ENCODE measurements at places on chromosomes 6 and 20. TPM values are rescaled to one million over a fixed set of nuclear protein-coding genes. Genes with fewer than 3 reads are reported as not detected.

Gene TMC2
- total RNA-seq, result not detected

Gene TNXB
- total RNA-seq, result 52.5 TPM

Gene PDE7B
- 0.26 TPM for total RNA-seq

Gene ZNF334
- total RNA-seq, result 0.47 TPM

Gene SLC13A3
- 6.2 TPM for total RNA-seq

Gene MYT1
- not detected for total RNA-seq

Gene PGC
- not detected for total RNA-seq

Gene MOCS1
- total RNA-seq, result 12.1 TPM

Gene NKX2-4
- total RNA-seq, result not detected

Gene FLRT3
- 10.1 TPM for total RNA-seq

Gene MYLK2
- not detected for total RNA-seq

- DNase-seq, result no peak
These were observed 254.7 kb downstream of the FARS2 start for GRCh38 chr6:5516036-5516435.

DNA sequence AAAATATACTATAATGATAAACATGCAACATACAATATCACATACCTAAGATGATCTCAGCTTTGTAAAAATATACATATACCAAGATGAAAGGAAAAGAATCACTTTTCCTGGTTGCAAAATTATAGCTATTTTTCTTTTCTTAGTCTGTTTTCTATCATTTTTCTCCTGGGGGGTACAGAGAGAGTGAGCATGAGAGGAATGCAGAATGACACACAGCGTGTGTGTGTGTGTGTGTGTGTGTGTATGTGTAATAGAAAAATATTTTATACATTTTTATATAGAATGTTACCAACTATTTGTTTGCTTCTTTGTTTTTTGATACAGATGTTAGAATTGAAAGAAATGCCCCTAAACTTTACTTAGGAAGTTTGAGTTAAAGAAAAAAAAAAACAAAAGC is 64.3 kb downstream of the FAM83B start:
- DNase-seq, result no peak

DNA sequence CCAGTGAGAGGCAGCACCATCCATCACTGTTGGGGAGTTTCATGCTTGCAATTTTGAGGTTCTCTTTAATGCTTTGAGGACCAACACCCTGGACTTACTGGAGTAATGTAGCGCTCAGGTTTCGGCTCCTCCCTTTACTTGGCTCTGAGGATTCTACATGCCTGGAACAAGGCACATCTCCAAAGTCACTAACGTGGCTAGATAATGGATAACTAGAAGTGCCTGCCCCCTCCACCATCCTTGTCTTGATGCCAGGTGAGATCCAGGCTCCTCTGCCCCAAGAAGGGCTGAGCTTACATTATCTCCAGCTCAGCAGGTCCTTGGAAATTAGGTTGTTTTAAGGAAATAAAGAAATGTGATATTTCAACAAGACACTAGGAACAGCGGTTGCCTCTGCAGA is 75.5 kb upstream of the ZNFX1 start:
- no peak for DNase-seq

DNA sequence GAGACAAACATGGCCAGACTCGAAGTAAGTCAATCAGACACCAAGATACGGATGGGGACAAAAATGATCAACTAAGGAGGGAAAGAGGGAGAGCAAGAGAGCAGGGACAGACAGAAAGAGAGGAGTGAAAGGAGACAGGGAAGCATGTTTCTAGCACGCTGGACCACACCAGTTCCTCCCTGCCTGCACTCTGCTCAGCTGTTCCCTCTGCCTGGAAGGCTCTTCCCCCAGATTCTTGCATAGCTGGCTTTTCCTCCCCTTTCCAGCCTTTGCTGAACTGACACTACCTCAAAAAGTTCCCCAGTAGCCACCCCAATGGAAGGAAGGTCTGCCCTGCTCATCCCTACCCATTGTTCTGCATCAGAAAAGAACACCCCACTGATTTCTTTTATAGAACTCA is 185.9 kb downstream of the MAFB start:
- DNase-seq, result no peak

- peak; percentile 90 for DNase-seq
These were observed at the start of gene CCN2 for GRCh38 chr6:131950767-131951575. CCN2 (minus strand) TSS chr6:131951372; CDS start chr6:131951172, 200 bp downstream.

DNA sequence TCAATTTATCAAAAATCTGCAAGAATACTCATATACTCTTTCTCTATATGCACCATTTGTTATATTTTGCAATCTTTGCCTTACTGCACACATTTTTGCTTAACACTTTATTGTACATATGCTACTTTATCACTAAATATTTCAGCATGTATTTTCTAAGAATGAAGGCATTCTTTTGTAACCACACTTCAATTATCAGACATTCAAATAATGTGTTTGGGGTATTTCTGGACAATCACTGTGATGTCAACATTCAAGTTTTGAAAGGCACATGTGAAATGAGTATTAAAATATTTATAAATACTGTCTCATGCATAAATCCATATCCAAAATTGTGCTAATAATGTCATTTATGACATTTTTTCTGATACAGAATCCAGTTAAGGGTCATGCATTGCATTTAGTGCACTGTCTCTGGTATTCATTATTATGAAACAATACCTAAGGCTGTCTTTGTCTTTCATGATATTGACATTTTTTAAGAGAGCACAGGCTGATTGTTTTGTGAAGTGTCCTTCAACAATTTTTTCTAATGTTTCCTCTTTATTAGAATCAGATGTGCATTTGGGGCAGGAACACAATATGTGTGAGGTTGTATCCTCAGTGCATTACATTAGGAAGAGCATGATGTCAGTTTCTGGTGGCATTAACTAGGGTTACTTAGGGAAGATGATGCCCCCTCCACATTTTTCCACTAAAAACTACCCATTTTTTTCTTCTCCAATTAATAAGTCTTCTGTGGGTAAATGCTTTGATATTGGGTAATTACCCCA is 105.7 kb downstream of the MTFR2 start:
- no peak for DNase-seq

DNA sequence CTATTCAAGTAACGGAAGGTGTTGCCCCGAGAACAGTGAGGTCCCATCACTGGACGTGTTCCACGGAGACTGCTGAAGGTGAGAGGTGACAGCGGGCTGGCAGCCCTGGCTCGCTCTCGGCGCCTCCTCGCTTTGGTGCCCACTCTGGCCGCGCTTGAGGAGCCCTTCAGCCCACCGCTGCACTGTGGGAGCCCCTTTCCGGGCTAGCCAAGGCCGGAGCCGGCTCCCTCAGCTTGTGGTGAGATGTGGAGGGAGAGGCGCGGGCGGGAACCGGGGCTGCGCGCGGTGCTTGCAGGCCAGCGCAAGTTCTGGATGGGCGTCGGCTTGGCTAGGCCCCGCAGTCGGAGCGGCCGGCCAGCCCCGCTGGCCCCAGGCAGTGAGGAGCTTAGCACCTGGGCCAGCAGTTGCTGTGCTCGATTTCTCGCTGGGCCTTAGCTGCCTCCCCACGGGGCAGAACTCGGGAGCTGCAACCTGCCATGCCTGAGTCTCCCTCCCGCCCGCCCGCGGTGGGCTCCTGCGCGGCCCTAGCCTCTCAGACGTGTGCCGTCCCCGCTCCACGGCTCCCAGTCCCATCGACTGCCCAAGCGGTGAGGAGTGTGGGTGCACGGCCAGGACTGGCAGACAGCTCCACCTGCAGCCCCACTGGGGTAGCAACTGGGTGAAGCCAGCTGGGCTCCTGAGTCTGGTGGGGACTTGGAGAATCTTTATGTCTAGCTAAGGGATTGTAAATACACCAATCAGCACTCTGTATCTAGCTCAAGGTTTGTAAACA is 77.6 kb downstream of the RNF182 start:
- DNase-seq, result no peak

- DNase-seq, result no peak
These were observed 47.4 kb downstream of the COL21A1 start for GRCh38 chr6:56199956-56200355.

DNA sequence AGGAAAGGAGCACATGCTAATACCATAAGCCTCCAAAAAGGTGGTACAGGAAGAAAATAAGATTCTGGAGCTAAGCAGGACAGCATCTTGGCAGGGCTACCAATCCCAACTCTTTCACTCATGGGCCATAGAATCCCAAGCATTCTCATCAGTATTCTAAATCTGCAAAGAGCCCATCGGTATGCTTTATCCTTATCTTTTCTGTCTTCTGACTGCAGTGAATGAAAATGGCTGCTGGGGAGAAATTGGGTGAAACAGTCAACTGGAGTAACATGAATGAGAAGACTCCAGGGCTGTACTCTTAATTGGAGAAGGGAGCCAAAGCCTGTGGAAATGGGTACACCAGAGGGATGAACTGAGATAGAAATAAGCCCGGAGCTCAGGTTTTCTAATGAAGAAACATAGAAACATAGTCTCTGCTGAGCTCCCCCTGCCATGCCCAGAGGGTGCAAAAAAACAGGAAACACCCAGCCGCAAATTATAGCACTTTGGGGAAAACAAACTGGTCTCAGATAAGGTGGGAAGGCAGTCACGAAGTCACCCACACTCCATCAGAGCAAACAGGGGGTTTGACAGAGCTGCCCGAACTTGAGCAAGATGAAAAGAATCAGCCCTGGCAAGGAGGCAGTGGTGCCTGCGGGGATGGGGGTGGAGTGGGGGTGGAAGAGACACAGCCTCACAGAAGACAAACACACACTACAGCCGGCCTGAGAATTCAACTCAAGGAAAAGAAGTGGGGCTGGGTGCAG is 35.4 kb upstream of the E2F3 start:
- DNase-seq, result no peak

DNA sequence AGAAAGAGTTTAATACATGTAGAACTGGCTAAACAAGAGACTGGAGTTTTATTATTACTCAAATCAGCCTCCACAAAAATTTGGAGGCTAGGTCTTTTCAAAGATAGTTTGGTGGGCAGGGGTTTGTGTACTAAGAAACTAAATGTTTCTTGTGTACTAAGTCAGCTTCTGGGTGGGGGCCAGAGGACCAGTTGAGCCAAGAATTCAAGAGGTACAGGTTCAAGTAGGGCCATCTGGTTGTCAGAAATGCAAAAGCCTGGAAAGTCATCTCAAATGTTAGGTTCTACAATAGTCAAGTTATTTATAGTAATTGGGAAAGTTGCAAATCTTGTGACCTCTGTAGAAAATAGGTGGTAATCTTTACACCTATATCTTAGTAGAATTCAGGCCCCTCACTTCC is 51.7 kb downstream of the CEP43 start:
- no peak for DNase-seq

DNA sequence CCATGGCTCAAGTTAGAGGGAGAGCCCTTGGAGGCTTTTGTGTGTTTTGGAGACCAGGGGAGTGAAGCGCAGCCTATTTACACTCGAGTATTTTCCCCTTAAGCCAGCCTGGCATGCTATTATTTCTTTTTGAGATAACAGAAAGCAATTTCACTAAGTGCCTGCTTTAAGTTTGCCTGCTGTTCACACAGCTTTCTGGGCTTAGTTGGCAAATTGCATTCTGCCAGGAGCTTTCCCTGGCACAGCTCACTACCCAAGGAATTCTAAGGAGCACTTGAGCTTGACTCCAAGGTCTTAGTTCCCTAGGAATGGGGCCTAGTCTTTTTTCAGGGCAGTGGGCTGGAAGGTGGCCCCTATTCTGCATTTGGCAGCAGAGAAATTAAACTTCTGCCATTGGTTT is 19.0 kb upstream of the ASXL1 start:
- no peak for DNase-seq

DNA sequence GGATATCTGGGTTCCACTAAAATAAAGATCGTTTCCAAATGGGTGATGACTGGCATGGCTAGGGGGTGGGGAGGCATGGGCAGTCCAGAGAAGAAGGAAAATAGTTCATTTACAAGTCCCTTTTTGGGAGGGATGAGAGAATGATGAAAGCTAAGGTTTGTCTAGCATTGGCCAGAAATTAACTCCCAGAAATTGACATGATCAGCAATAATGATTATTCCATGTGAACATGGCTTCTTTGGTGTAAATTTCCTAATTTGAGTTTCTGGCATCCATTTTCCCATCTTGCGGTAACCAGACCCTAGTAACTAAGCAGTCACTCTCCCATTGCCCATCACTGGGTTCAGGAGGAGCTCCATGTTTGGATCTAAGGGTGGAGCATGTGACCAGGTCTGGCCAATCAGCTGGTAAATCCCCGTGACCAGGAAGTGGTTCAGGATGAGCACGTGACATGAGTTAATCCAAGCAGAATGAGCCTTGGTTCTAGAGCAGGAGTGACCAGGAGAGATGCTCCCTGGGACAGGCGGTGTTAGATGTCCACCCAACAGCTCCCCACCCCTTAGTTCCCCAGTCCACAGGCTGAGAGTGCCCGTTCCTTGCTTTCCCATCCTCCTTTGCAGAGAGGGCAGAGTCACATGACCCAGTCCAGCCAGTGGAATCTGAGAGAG is 512.7 kb downstream of the PREX1 start:
- no peak for DNase-seq

DNA sequence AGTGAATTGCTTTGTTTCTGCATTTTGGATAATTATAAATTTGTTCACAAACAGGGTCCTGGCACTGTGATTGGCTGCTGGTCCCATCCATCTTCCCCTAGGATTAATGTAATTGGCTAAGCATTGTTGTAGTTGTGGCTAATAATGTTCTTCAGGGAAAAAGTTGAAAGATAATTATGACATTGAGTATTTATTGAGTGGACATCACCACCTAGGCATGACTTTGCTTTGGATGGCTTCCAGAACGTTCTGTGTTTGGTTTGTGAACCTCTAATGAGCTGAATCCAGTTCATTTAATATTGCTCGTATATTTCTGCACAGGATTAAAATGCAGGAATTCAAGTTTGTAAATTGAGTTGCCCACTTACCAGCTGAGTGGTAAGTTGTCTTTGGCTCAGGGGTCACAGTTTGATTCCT is 55.1 kb downstream of the ARID1B start:
- DNase-seq, result no peak

- peak; percentile 82 for DNase-seq
These were observed 15.9 kb downstream of the NDUFAF5 start for GRCh38 chr20:13800728-13801134.

DNA sequence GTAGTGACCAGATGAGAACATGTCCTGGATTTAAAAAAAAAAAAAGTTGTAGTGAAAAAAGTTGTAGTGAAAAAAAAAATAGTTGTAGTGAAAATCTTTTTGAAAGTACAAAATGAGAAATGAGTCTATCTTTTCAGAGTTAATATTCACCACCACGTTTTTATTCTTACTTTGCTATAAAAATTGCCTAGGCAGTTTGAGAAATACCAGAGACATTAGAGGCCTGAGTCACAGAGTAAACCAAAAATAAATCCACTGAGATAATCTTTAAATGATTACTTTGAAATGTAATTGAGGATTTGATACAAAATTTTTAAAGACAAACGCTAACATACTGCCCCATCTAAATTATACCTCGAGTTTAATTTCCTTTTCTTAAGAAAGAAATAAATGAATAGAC is 101.2 kb upstream of the TIAM2 start:
- DNase-seq, result no peak

All from suprapubic skin (tissue), 4 donors.